ENCODE measurements at places on chromosomes 3 and 15.
A peak's percentile ranks its signal among the peaks of the same experiment; 100 is the strongest.

GRCh38 chr15:48800811-48801455, 9.9 kb downstream of the CEP152 start:
- peak; percentile 47 for DNase-seq

DNA sequence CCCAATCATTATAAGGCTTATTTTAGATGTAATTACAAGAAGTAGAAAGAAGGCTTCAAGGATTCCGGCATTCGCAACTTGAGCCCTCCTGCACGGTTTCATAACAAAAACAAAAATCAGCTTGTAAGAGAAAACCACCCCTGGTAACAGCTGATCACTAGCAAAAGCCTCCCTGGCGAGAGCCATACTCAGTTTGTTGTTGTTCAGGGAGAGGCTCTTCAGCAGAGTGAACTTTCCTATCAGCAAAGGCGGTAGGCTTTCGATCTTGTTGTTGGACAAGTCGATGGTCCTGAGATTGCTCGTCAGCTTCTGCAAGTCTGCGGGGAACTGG, 710 bp downstream of the LRRC57 start:
- peak; percentile 2 for DNase-seq

DNA sequence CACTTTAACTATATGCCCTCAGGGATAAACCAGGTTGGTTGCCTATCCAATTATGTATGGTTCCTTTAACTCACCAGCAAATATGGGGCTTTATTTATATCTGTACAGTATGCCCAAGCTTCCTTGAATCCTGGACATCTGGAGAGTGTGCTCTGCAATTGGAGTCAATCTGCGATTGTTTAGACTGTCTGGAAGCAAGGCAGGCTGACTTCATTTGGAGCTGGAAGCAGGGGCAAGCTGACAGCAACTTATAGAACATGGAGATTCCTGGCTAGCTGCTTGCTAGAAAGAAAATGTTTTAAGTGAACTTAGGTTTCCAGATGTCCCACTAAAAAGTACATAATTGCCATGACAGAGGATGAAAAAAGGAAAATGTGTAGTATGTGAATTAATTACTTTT, 63.7 kb upstream of the TPRG1 start:
- no peak for DNase-seq

- no peak for DNase-seq
These were observed 70.8 kb downstream of the SEC22A start for GRCh38 chr3:123272547-123272946.

DNA sequence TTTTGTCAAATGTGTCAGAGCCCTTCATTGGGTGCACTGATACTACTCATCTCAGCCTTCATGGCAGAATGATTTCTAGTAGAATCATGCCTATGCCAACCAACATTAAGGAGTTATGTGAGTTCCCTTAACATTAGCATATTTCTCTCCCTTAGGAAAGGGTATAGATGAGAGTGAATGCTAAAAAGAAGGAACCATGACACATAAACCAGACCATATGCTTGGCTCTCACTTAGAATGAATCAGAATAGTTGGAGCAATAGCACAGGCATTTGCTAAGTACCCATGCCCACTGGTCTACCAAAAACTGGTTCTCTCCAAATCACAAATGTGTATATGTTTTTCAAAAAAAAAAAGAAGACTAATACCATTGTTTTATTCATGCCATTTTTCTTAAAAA, 51.1 kb downstream of the STRIT1 start:
- no peak for DNase-seq

GRCh38 chr3:49883998-49884397, 14.3 kb upstream of the CAMKV start:
- no peak for DNase-seq

- DNase-seq = peak; percentile 58
These were observed 21.3 kb downstream of the DUT start for GRCh38 chr15:48352474-48353072.

DNA sequence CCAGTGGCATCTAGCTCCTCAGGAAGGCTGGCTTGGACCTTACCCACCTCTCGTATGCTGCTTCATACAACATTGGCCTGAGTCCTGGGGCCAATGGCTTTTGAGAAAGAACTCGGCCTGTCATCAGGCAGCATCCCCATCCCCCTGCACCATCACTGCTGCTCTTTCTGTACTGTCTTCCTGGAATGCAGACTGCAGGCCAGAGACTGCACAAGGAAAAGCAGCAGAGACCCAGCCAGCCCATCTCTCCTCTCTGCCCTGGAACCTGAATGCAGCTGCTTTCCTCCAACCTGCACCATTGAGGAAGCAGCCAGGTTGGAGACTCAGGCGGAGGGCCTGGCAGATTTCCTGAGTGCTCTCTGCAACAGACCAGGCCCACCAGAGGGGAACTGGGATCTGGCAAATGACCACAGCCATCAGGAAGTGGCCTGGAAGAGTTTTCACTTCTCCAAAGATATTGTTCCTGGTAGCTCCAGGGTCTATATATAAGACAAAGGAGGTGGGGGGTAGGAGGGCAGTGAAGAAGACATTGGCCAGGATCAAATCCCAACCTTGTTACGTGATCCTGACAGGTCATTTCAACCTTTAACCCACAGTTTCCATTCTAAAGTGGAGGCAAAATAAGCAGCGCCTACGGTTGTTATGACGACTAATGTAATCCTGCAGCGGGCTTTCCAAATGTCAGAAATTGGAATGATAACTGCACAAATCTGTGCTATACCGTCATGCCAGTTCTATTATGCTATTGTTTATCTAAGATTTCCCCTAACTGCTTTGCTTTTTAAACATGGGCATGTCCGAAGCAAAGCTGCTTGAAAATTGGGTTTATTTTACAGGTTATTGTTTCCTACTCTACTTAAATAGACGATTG, 24.4 kb upstream of the RAB7A start:
- DNase-seq = no peak

- no peak for DNase-seq
These were observed 5.2 kb upstream of the GATA2 start for GRCh38 chr3:128498127-128498626.

GRCh38 chr15:96737408-96737807, 406.9 kb downstream of the NR2F2 start:
- no peak for DNase-seq

DNA sequence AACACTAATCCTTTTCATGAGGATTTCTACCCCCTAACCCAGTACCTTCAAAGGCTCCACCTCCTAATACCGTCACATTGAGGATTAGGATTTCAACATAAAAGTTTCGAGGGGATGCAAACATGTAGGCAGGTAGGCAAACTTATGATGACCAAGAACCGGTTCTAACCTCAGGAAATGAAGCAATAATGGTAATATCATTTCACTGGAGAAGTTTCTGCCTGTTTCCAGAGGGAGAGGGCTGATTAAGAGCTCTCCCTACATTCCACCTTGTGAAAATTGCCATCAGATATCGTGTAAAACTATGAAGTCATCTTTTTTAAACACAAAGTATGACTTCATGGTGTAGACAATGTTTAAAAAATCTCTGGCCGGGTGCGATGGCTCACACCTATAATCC, 31.6 kb downstream of the NKIRAS1 start:
- DNase-seq = no peak

DNA sequence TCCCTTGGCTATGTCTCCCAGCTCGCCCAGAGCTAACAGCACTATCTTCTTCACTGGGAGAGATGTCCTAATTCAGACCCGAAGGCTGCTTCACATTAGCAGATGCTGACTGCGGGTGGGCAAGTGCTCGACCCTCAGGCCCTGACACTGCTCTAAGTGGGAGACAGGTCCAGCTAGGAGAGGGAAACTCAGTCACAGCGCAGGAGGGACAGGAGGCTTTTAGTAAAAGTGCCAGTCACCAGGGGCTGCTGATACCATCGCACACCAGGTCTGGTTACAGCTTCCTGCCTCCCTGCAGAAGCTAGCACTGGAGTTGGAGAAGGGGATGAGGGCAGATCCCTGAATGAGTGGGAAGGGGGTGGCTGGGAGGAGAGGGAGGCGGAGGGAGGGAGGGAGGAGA, 365.8 kb upstream of the RGMA start:
- no peak for DNase-seq

DNA sequence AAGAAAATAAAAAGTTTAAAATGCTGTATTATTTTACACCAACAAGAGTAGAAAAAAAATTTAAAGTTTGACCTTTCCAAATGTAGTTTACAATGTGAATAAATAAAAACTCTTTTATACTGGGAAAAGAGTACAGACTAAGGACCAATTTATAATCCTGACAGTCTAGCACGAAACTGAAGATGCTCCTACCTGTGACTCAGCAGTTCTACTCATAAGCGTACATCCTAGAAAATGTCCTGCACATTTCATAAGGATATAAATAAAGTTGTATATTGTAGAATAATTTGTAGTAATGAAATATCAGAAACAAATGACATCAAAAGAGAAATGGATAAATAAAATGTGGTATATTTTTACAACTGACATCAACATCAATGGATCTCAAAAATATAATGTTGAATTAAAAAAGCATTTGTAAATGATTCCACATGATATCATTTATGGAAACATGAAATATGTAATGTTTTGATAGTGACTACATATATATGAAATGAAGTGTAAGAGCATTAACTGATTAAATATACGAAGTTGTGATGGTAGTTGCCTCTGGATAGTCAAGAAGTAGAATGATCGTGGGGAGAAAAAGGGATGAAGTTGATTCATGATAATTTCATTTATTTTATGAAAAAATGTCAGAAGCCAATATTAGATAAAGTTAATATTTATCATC, 161.3 kb upstream of the CBLB start:
- DNase-seq = no peak

DNA sequence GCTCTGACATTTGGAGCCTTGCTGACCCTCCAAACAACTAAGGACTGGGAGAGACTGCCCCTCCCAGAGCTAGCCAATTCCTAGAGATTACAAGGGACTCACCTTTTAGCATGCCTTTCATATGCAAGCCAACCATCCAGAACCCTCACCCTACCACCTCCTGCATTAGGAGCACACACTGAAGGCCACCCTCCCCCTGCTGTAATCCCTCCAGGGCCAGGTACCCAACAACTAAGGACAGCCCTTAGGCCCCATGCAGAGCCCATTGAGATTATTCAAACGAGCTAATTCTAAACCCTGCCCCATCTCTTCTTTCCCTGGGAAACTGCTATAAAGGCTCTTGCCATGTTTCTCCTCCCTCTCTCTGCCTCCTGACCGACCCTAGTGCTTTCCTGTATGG, 352.6 kb downstream of the ERC2 start:
- DNase-seq = no peak

GRCh38 chr15:51874751-51875644, 45.5 kb downstream of the TMOD3 start:
- peak; percentile 83 for DNase-seq

- no peak for DNase-seq
These were observed 10.6 kb downstream of the SRGAP3 start for GRCh38 chr3:9238721-9239295.

GRCh38 chr3:143559296-143559695, 289.0 kb downstream of the SLC9A9 start:
- no peak for DNase-seq
